Right lung (tissue), 10 donors: ENCODE measurements at places on chromosomes 4 and X. TPM values are rescaled to one million over a fixed set of nuclear protein-coding genes. Genes with fewer than 3 reads are reported as not detected.

The CXCL5 gene
- 0.19 TPM for polyA plus RNA-seq

The PPP4R3C gene
- polyA plus RNA-seq = not detected

The DGKK gene
- 0.03 TPM for polyA plus RNA-seq

The SPP1 gene
- polyA plus RNA-seq = 91.3 TPM

The KLKB1 gene
- polyA plus RNA-seq = 2.1 TPM

The RASL11B gene
- polyA plus RNA-seq = 23.0 TPM

The CXCL8 gene
- polyA plus RNA-seq = 2.4 TPM

- DNase-seq = no peak
Measured at GRCh38 chrX:47828984-47829383, 7.7 kb upstream of the ZNF81 start.

DNA sequence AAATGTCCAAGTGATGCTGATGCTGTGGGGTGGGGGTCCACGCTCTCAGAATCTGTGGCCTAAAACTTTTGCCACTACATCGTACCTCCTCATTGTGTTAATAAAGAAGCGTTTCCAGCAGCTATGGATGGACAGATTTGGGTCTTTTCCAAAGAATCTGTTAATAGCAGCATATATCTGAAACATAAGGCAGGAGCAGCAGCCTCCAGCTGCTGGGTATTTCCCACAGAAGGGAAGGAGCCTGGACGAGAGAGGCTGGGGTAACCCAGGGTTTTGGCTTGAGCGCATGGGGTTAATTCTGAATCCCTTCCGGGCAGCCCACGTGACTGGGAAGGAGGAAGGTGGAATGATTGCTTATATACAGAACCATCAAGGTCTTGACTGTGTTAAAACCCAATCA, 332.4 kb downstream of the BCOR start:
- no peak for DNase-seq

- peak; percentile 16 for DNase-seq
Measured at GRCh38 chrX:132875650-132876522, 82.5 kb downstream of the HS6ST2 start.

- DNase-seq = no peak
Measured at GRCh38 chr4:182449186-182449929, 206.2 kb downstream of the TENM3 start.

- DNase-seq = no peak
Measured at GRCh38 chrX:127038065-127038464, 218.5 kb downstream of the PRR32 start.

- peak; percentile 85 for DNase-seq
Measured at GRCh38 chrX:112841114-112841819, 636 bp upstream of the AMOT start.

DNA sequence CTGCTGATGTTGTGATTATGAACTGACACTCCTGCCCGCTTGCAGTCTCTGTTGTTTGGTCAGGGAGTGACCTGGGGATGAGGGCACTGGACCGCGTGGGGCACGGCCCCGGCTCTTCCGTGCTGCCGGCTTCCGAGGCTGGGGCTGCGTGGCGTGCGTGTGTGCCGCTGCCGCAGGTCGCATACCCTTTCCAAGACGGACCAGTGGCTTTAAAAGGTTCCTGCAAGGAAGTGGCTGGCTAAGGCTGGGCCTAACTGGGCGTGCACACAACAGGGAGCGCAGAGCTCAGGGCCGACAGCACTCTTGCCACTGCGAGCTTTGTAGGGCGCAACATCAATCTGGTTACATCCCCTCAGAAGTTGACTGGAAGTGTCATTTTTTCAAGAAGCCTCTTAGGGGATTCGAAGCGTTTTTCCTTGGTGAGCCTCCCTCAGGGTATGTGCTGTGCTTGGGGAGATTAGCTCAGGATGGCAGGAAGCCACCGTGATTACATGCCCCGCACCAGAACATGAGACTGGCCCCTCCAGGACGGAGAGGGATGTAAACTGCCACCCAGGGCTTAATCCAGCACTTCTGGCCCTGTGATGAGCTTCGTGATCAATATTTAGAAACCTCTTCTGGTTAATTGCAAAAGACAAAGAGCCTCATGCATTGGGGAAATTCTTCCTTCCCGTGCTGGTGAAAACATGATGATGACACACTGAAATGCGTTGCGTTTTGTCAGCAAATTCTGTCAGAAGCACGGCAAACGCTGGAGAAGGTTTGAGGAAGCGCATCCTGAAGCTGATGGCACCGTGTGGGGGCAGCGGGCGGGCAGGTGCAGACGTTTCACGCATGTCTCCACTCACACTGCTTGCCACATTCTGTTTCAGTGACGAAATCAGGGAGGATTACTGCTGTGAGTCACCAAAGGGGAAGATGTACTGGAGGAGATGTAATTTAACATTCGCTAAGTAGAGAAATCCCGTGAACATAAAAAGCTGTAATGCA, 11.1 kb downstream of the MAEA start:
- no peak for DNase-seq

DNA sequence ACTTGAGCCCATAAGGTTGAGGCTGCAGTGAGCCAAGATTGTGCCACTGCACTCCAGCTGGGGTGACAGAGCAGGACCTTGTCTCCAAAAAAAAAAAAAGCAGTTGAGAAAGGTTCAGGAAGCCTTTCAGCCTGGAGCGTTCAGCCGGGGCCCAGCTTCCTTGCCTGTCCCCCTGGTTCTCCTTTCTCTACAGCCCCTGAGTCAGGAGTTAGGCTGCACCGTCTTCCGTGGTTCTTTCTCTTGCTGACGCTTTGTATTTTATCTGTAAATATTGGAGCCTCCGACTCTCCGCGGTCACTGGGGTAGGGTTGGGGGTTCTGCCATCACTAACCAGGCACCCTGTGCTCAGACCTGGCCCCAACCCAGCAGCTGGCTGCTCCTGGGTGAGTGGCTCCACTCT, 13.8 kb upstream of the UVSSA start:
- no peak for DNase-seq

DNA sequence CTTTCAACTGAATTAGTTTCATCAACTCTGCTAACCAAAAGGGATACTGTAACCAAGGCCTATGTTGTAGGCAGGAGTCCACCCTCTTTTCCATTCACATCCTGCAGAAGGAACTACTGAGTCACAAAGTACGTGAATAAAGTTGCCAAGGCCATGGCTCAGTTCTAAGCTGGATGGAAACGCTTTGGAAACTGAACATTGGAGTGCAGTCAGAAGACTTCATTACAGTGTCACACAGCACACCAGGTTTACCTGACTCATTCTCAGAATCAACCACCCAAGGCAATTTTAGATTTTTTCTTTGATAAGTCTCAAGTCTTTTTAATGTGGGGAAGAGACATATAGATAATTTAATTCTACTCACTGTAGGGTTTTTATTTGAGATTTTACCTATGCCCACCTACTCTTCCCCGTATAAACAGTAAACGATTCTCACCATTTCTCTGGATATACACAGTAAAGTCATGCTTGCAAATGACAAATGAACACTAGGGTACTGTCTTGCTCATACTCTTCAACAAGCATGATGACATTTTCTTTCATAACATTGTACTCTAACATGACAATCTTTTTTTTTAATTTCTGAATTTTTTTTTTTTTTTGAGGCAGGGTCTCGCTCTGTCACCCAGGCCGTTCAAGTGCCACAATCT, 58.9 kb upstream of the RBM47 start:
- DNase-seq = no peak

DNA sequence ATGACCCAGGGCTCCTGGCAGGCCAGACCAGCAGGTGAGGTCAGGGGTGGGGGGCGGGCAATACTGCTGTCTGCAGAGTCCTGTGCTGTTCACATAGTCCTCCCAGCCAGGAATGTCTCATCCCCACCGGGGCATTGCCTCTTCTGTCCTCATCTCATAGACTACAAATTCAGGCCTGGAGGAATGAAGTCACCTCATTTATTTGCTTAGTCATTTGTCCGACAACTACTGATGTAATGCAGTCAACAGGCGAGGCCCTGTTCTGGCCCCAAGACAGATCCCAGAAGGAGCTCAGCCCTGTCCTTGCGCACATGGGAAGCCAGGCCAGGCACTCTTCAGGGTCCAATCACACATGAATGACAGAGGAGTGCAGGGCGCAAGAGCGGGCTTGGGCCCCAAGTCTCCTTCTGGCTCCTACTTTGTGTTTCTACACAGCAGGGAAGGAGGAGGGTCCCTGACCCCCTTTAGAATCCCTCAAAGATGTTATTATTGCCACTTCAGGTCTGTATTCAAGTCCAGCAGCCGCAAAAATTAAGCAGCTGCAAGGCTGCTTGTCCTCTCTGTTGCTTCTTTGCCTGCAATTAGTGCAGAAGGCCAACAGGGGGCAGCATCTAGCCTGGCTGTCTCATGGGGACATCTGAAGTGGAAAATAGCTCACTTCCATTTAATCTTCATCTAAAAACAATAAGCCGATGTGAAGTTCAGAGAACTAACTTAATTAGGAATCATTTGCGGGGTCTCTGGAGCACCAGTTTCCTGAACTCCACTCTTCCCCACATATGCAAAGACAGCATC, 15.2 kb upstream of the HMX1 start:
- no peak for DNase-seq

- DNase-seq = no peak
Measured at GRCh38 chr4:81436096-81436495, 35.6 kb downstream of the RASGEF1B start.
